ENCODE measurements at places on chromosomes 2 and 18. TPM values are rescaled to one million over a fixed set of nuclear protein-coding genes. Genes with fewer than 3 reads are reported as not detected.

DNA sequence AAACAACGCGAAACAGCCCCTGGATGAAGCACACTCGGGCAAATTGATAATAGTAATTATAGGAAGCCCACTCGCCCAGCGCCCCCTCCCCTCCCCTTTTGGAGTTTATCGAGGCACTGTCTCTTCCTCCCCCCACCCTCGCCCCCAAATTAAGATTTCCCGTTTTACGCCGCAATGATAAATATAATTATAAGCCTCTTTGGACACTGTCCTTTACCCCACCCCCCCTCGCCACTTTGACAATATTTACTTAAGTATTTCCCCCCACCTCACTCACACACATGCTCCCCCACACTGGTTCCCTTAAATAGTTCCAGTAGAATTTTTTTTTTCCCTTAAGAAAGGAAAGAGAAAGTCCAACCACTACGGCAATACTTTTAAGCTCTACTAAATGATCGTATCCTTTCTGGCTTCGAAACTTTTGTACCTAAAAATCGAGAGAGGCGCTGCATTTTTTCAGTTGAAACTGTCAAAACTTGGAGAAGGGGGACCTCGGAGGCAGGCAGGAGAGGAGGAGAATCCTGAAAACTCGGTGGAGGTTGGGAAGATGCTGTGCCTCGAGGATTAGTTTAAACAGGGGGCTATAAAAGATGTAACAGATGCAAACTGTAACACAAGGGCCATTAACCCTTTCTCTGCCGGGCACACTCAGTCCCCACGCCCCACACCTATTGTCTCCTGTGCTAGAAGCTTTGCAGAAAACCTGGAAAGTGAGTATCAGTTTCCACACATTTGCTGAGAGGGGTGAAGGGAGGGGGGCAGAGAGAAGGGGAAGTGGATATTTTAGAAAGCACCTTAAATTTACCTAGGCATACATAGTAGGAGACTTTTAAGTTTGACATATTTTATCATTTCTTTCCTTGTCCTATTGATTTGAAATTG, 1.8 kb downstream of the ZEB2 start:
- peaks cover 11% of the 10 kb centered on the region for H3K4me1 ChIP-seq
- H3K27me3 ChIP-seq = peaks cover 100% of the 10 kb centered on the region
- H3K27ac ChIP-seq = peak overlapping the region; percentile 94
- H3K36me3 ChIP-seq = no peaks in the 10 kb centered on the region

- H3K27ac ChIP-seq = no peak overlapping the region
- H3K27me3 ChIP-seq = no peaks in the 10 kb centered on the region
- no peak overlapping the region for H3K4me3 ChIP-seq
- DNase-seq = no peak
- H3K36me3 ChIP-seq = no peaks in the 10 kb centered on the region
These were observed 96.8 kb downstream of the GPD2 start for GRCh38 chr2:156532989-156533388.

- no peaks in the 10 kb centered on the region for H3K36me3 ChIP-seq
- H3K27ac ChIP-seq = no peak overlapping the region
- H3K4me1 ChIP-seq = peaks cover 9% of the 10 kb centered on the region
- no peak overlapping the region for H3K4me3 ChIP-seq
- no peak for DNase-seq
These were observed 50.4 kb downstream of the UXS1 start for GRCh38 chr2:106143495-106144215.

- H3K27ac ChIP-seq = peak overlapping the region; percentile 89
- H3K4me1 ChIP-seq = peaks cover 4% of the 10 kb centered on the region
- H3K36me3 ChIP-seq = no peaks in the 10 kb centered on the region
- no peak for DNase-seq
- H3K27me3 ChIP-seq = no peaks in the 10 kb centered on the region
These were observed 159.4 kb downstream of the AGPS start for GRCh38 chr2:177551989-177552421.

DNA sequence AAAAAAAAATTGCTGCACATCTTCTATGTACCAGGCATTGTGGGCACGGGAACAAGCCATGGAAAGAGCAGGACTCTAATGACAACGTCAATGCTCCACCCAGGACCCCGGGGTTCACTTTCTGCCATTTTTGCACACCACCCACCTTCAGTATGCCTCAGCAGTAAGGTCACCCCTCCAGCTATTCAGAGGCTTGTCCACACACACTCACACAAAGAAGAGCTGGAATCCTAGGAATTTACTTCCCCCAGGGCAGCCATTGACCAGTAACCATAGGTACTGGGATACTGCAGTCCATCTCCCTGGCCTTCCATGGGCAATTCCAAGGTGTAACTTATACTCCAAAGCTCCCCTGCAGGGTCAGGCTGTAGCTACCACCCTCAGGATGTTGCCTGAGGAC, 170.8 kb downstream of the SUCLG1 start:
- H3K36me3 ChIP-seq = no peaks in the 10 kb centered on the region
- no peak overlapping the region for H3K4me3 ChIP-seq
- no peaks in the 10 kb centered on the region for H3K27me3 ChIP-seq
- DNase-seq = no peak
- H3K27ac ChIP-seq = no peak overlapping the region

MEIS1 gene
- total RNA-seq = 17.8 TPM

DNA sequence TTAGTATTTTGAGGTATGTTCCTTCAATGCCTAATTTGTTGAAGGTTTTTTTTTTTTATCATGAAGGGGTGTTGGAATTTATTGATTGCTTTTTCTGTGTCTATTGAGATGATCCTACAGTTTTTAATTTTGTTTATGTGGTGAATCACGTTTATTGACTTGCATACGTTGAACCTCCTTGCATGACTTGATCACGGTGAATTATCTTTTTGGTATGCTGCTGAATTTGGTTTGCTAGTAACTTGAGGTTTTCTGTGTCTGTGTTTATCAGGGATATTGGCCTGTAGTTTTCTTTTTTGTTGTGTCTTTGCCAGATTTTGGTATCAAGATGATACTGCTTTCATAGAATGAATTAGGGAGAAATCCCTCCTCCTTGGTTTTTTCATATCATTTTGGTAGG, 23.9 kb downstream of the CLIP4 start:
- H3K27ac ChIP-seq = no peak overlapping the region
- no peaks in the 10 kb centered on the region for H3K27me3 ChIP-seq
- H3K4me3 ChIP-seq = no peak overlapping the region
- H3K4me1 ChIP-seq = no peaks in the 10 kb centered on the region

CLIP4 gene
- total RNA-seq = 39.7 TPM

GRCh38 chr2:48589170-48589767, 28.4 kb upstream of the GTF2A1L start:
- H3K4me3 ChIP-seq = no peak overlapping the region
- no peaks in the 10 kb centered on the region for H3K36me3 ChIP-seq
- H3K27me3 ChIP-seq = no peaks in the 10 kb centered on the region
- peaks cover 11% of the 10 kb centered on the region for H3K4me1 ChIP-seq

- no peaks in the 10 kb centered on the region for H3K36me3 ChIP-seq
- no peaks in the 10 kb centered on the region for H3K4me1 ChIP-seq
- no peak overlapping the region for H3K4me3 ChIP-seq
- peaks cover 5% of the 10 kb centered on the region for H3K27me3 ChIP-seq
- H3K27ac ChIP-seq = no peak overlapping the region
- no peak for DNase-seq
These were observed 66.2 kb downstream of the DIPK1C start for GRCh38 chr18:74390900-74391299.

DNA sequence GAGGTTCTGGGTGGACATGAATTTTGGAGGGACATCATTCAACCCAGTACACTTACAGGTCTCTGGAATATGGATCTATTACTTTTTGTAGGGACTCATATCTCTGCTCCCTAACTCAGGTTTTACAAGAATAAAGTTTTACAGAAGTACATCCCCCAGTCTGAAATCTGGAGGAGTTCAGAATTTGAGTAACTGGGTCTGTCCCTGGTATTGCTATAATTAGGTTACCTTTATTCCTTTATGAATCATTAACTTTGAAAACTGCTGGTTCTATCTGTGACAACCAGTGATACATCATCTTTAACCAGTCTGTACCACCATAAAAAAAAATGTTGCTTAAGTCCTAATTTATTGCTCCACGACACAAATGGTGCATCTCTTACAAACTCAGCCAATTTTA, 59.9 kb downstream of the INSIG2 start:
- H3K36me3 ChIP-seq = no peaks in the 10 kb centered on the region
- no peak overlapping the region for H3K4me3 ChIP-seq
- no peaks in the 10 kb centered on the region for H3K27me3 ChIP-seq
- DNase-seq = no peak

- H3K27ac ChIP-seq = no peak overlapping the region
- no peak overlapping the region for H3K4me3 ChIP-seq
- H3K4me1 ChIP-seq = no peaks in the 10 kb centered on the region
- H3K27me3 ChIP-seq = no peaks in the 10 kb centered on the region
- H3K36me3 ChIP-seq = no peaks in the 10 kb centered on the region
These were observed 1339.6 kb upstream of the LRRTM1 start for GRCh38 chr2:81644189-81644588.

GRB14 gene
- 1.2 TPM for total RNA-seq

STARD6 gene
- not detected for total RNA-seq

DNA sequence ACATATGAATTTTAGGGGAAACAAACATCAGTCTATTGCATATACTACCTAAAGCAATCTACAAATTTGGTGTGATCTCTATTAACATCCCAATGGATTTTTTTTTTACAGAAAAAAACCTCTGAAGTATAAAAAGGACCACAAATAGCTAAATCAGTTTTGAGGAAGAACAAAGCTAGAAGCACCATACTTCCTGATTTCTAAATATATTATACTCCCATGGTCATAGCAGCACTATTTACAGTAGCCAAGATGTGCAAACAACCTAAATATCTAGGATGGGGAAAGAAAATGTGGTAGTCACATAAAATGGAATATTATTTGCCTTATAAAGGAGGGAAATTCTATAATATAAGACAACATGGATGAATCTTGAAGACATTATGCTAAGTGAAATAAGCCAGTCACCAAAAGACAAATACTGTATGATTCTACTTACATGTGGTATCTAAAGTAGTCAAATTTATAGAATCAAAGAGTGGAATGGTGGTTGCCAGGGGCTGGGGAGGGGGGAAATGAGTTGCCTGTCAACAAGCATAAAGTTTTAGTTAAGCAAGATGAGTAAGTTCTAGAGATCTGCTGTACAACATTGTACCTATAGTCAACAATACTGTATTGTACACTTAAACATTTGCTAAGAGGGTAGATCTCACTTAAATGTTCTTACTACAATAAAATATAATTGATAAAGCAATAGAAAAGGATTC, 17.6 kb upstream of the CASP8 start:
- no peak for DNase-seq
- H3K4me1 ChIP-seq = no peaks in the 10 kb centered on the region
- H3K4me3 ChIP-seq = no peak overlapping the region

DNA sequence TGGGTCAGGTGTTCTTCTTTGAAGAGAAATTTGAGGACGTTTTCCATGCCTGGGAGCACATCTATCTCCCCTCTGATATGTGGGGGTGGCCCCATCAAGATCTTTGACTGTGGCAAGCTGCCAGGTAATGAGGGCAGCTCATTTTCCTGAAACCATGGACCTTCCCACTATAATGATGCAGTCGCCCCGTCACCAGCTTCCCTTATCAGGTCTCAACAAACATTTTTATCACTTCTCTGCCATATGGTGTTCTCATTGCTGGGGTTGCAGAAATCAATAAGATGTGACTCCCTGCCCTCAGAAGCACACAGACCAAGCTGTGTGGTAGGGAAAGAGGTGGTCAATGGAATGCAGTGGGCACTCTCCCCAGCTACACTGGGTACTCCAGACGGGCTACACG, 48.4 kb upstream of the B3GNT7 start:
- no peak for DNase-seq
- H3K4me1 ChIP-seq = no peaks in the 10 kb centered on the region
- no peaks in the 10 kb centered on the region for H3K36me3 ChIP-seq
- no peaks in the 10 kb centered on the region for H3K27me3 ChIP-seq
- H3K27ac ChIP-seq = no peak overlapping the region
- no peak overlapping the region for H3K4me3 ChIP-seq
